HAP-1 (cell line): ENCODE measurements at places on chromosomes 5 and 9.

GRCh38 chr9:79104951-79105350, 466.8 kb upstream of the TLE4 start:
- no peak for DNase-seq

GRCh38 chr5:141547921-141548320, 59.0 kb downstream of the PCDHGC5 start:
- no peak for DNase-seq

DNA sequence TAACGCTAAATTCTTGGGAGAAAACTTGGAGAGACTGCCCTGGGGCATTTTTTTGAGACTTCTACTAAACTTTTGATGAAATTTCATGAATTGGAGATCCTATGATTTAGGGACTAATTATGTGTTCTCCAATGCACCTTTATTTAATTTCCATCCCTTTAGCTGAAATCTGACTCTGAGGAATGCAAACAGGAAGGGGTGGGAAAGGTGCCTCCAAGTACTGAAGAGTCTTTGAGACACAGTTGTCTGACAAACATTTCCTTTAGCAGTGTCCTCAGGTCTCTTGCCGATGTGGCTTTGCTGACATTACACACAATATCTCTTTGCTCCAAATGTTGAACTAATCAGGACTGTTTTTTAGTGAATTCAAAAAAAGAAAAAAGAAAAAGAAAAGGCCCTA, 76.9 kb downstream of the LIX1 start:
- no peak for DNase-seq

DNA sequence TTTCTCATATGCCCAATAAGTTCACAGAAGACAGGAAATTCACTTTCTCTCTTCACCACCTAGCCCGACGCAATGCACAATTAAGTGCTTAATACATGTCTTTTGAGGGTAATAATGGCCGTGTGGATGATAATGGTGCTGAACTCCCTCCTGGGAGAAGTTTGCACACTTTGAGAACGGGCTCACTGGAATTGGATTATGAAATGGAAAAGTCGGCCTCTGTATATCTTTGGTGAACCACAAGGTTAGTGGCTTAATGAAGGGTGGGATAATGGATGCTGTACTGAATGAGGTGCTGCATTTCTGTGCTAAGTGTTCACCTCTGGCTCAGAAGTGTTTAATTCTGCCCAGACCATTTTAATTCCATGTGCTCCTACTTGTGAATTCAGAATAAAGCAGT, 207.5 kb downstream of the IRX2 start:
- DNase-seq, result no peak

- DNase-seq, result no peak
Measured at GRCh38 chr5:103434057-103434456, 128.5 kb downstream of the NUDT12 start.

GRCh38 chr5:84589926-84590325, 205.2 kb upstream of the EDIL3 start:
- DNase-seq, result no peak

GRCh38 chr9:78539904-78540303, 243.0 kb downstream of the PSAT1 start:
- no peak for DNase-seq

DNA sequence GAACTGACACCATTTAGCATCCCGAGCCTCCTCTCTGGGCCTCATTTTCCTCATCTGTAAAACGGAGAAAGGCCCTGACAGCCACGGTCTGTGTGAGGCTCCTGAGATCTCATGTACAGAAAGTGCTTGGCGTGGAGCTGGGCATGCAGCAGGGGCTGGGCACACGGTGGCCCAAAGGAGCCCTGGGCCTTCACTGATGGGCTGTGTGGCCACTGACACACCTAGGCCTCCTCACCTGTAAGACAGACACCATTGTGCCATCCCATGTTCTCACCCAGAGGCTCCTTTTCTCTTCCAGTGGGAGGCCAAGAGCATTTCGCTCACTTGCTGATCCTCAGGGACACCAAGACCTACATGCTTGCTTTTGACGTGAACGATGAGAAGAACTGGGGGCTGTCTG, 1.6 kb downstream of the ORM1 start:
- no peak for DNase-seq

DNA sequence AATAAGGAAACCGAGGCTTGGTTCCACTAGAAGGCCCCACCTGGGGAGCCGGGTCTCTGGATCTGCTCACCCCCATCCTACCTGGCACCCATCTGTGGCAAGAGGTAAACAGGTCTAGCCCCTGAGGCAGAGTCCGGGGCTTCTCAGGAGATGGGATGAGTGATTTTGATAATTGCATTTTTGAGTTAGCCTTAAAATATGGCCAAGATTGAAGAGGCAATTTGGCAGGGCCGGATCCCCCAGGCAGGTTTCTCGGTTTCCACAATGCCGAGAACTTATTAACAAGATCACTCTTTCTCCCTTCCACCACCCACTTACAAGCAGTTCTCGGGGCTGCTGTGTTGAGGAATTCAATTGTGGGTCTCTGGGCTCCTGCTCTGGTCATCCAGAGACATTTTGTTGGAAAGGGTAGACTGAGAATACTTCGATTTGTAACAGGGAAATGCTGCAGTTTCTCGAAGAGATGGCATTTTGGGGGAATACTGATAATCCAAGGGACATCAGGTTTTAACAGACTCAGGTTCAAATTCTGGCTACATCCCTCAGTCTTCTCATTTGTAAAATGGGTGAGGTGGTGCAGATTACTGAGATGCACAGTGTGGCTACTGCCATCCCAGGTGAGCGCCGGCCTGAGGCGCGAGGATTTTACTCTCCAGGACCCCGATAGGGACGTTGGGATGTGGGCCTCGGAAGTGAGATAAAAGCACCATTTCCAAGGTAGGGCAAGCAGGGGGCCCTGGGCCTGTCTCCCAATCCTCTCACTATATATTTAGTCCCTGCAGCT, 194.2 kb downstream of the CDK5RAP2 start:
- DNase-seq, result no peak

- DNase-seq, result no peak
Measured at GRCh38 chr9:18542837-18543405, 69.0 kb downstream of the ADAMTSL1 start.
